ENCODE measurements at places on chromosomes 7 and 10.

DNA sequence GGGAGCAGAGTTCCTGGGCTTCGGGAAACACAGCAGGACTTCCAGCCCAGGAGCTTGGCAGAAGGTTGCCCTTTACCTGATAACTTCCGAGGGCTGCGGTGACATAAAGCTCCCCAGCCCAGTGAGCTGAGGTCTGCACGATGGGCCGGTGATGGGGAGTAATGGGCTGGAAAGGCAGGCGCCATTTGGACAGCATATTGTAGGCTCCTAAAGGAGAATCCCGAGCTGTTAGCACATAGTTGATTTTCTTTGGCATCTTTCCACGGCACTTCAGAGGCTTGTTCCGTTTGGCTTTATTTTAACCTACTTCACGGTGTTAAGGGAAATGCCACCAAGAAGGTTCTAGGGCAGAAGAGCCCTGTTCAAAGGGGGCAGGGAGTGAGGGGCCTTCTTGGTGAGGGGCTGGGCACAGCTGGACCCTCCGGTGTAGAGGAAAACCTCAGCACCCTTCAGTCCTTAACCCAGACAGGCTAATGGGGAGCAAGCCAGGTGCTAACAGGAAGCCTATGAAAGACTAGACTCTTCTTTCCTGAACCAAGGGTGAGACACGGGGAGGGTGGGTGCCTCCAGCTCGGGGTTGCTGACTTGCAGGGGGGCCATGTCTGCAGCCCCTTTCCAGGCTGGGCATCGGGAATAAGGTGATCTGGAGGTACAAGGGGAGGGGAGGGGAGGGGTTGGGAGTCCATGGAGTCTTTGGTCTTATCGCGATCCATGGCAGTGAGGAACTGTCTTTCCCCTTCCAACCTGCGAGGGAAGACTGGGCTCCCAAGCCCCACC lies 347.7 kb downstream of the GLRX3 start:
- no peak for DNase-seq

- DNase-seq: no peak
These were observed 40.8 kb upstream of the HSPA12A start for GRCh38 chr10:116783011-116783655.

DNA sequence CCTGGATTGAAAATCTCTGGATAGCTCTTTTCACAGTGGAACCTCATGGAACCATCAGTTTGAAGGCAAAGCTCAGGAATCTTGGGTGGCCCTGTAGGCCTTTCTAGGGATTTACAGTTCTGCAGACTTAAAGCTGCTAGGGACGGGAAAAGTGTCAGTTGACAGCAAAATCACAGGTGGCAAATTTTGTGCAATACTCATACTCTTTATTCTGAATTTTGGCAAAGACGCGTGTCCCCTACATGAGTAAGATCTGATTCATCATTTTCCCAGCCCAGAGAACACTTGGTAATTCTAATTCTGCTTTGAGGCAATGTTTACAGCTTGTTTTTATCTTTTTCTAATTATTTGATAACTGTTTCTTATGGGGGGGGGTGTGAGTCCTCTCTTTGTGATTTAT lies 3.6 kb downstream of the LRRC17 start:
- DNase-seq: no peak

DNA sequence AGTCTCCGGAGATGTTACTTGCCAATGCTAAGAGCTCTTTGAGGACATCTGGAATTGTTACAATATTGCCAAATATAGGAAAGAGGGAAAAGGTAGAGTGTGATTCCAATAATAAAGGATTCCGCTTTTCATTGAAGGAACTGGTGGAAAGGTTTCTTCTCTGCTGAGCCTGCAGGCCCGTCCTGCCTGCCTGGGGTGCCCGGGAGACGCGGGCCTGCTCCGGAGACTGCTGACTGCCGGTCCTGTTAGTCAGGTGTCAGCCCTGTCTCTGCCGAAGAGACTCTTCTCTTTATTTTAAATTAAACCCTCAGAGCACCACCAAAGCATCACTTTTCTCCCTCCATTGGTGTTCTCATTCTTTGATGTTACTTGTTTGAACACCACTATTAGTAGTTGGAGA lies 2.2 kb downstream of the EGFR start:
- DNase-seq: no peak

- DNase-seq: peak; percentile 39
These were observed 15.4 kb downstream of the ACSL5 start for GRCh38 chr10:112389271-112389822.

DNA sequence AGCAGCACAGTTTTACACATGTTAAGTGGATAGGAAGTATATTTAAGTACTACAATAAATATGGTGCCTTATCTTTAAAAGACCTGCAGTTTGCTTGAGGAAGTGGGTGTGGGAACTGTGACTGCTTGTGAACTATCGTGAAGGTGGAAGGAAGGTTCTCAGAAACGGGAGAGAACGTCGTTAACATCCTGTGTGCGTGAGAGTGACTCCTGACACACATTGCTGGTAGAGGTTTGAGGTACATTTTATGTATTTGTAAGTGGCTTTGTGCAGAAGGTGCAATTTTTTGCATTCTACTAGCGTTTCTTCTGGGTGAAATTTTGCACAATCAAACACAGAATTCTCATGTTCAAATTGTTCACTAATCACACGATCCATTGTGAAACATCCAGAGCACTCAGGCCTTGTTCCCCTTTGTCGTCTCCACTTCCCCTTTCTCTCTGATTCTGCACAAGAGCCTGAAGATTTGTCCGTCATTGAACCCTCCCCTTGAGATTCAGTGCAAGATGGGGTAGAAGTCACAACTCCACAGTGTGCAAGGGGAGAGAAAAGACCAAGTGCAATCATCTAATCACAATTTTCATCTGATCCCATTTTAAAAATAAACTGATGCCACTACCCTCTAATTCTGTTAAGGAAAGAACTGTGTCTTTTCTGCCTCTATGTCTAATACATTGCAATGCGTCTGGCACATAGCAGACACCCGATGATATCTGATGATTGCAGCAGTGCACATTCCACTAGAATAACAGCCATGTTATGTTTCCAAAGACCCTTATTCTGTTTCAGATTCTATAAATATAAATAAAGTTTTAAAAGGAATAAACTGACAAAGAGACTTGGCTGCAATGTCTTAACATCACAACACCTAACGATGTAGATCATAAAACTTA lies 279.9 kb downstream of the NEBL start:
- DNase-seq: no peak
